Hepatic stellate cell (primary cell): ENCODE measurements at places on chromosomes 4 and X.

DNA sequence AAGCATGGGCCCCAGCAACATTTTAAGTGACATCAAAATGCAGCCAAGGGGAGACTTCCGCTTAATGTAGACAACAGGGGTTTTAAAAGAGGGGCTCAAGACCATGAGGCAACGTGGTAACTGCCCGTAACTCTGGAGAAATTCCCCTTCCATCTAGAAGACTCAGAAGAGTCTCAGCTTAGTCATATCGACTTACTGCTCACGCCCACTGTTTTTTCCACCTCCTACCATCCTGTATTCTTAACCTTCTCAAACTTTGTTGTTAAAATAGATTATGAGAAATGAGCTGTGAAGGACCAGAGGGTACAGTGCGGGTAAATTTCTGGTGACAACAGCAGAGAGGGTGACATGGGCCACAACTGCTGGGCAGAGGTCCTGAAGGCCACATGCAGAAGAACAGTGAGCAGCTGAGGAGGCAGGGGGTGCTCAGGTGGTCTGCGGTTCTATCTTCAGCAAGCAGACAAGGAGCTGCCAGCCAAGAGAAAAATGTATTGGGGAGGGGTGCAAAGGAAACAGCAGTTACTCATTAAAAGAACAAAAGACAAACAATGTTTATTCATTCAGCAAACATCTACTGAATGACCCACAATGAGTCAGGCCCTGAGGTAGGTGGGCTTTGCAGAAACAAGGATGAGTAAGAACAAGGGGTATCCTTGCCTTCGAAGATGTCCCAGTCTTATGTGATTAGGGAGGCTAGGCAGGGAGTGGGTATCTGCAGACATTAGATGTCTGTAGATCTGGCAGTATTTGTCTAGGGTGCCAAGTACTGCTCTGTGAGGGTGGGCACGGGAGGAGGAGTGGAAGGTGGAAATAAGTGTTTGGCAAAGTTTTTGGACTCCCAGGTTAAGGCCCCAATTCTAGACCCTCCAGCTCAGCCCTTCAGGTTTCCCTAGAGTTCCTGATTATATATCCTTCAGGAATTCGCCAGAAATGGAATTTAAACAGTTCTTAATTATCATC is 175.3 kb downstream of the TSPAN5 start:
- DNase-seq, result no peak

- DNase-seq, result no peak
Measured at GRCh38 chr4:80587871-80588385, 252.4 kb downstream of the CFAP299 start.

GRCh38 chr4:41934514-41934900 is 722 bp upstream of the TMEM33 start:
- no peak for DNase-seq

DNA sequence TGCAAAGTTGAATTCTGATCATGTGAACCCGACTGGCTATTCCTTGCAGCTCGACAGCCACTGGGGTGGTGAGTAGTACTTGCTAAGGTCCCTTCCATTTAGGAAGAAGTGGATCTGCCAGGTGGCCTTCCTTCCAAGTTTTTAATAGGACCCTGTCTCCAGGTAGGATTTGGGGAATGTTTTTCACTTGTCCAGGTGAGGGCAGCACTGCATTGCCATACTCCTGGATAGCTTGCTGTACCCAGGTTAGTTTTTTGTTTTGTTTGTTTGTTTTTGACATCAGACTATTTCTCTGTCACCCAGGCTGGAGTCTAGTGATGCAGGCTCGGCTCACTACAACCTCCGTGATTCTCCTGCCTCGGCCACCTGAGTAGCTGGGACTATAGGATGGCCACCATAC is 29.8 kb downstream of the SAGE1 start:
- no peak for DNase-seq
